Effector memory CD4-positive, alpha-beta T cell (primary cell): ENCODE measurements at places on chromosomes 4 and X.

DNA sequence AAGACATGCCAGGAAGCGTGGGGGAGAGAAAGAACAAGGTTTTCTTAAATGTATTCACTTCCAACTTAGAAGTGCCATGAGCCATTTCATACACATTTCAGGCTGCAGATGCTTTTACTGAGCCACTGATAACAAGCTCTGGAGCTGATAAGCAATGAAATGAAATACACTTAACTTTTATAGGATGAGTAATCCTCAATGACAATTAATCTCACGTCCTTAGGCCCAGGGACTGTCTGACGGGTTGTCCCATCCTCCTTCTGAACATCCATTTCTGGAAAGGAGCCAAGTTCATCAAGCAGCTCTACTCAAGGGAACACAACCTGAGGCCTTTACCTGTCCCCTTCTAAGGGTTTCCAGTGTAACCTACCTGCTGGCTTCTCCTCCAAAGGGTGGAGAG lies 121.2 kb downstream of the PARM1 start:
- no peak for DNase-seq

DNA sequence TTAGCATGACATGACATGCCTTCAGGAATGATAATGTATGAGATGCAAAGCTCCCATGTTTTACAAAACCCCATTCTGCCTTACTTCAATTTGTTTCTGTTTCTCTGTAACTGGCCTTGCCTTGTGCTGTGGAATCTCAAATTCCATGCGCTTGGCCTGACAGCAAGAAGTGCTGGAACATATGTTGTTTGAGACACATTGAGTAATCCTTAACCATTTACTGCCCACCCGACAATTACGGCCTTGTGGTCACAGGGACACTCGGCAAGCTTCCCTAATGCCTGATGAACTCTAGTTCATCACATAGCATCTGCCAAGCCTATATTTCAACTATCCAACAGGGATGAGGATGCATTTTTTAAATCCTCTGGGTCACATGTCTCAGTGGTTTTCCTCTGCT lies 226.4 kb upstream of the CASK start:
- DNase-seq, result no peak

GRCh38 chr4:81954271-81954670 lies 419.5 kb downstream of the HNRNPD start:
- no peak for DNase-seq

- DNase-seq, result no peak
Measured at GRCh38 chr4:176981551-176981950, 188.8 kb upstream of the VEGFC start.

DNA sequence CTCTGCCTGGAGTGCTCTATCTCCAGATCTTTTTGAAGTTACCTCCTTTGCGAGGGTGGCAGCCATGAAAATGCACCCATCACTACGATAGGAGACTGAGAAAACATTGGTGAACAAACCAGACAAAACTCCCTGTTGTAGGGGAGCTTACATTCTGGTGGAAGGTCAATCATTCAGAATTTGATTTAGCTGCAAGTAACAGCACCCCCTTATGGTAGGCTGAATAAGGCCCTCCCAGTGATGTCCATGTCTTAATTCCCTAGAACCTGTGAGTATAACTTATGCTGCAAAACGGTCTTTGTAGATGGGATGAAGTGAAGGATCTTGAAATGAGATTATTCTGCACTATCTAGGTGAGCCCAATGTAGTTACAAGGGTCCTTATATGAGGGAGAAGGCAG lies 5.6 kb upstream of the TEC start:
- no peak for DNase-seq

DNA sequence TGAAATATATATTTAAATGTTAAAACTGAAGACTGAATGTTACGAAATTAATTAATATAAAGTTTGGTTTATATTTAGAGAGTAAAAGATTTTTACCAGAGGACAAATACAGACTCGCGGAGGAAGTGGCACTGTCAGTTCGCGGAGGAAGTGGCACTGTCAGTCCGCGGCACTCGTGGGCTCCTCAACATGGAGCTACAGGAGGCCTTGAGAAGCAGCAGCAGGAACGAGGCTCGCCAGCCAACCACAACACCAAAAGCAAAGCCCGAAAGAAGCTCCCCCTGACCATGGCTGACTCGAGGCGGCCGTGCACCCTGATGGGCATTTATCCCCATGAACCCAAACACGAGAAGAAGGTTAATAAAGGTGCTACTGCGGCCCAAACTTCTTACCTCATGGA lies 125.3 kb upstream of the PABPC4L start:
- DNase-seq, result no peak

GRCh38 chr4:143377611-143378099 lies 41.0 kb downstream of the GAB1 start:
- no peak for DNase-seq

DNA sequence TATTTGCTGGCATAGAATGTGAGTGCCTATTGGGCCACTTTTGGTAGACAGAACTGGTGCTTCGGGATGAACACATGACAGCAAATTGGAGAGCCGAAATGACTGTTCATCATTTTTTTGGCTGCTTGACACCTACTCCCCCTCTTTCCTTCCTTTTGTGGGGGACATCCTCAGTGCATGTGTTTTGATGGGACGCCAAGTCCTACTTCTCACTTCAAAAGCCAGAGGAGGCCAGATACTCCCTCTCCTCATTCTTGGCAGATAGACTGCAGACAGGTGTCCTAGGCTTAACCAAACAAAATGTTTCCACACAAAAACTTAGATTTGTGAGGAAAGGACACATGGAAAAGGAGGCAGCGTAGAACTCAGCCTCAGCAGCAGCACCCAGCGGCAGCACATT lies 62.4 kb downstream of the DCHS2 start:
- DNase-seq, result no peak
